ENCODE measurements at places on chromosomes 4 and X.

DNA sequence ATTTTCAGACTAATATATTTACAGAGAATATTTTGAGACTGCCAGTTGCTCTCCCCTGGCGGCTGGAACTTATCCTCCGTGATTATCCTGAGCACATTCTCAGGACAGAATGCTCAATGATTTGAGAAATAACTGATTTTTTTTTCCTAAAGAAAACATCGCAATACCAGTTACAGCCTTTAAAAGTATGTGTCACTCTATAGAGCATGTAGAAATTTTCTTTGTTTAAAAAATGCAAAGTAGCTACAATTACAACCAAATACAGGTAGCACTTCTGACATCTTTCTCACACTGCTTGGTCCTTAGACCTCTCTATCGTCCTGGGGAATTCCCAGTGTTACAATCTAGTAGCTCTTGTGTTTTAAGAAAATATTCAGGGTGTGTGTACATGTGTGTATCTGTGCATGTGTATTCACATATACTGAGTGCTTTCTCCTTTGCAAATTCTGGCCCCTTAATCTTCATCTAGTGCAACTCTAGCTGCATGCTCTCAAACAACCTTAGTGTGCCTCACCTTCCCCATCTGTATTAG, 13.8 kb downstream of the APBB2 start:
- no peak overlapping the region for H3K27ac ChIP-seq
- H3K4me3 ChIP-seq: no peak overlapping the region
- peaks cover 8% of the 10 kb centered on the region for H3K4me1 ChIP-seq

GRCh38 chrX:54483946-54484345, 12.1 kb downstream of the FGD1 start:
- H3K36me3 ChIP-seq: no peaks in the 10 kb centered on the region
- H3K4me1 ChIP-seq: no peaks in the 10 kb centered on the region
- H3K27ac ChIP-seq: no peak overlapping the region
- H3K27me3 ChIP-seq: no peaks in the 10 kb centered on the region

DNA sequence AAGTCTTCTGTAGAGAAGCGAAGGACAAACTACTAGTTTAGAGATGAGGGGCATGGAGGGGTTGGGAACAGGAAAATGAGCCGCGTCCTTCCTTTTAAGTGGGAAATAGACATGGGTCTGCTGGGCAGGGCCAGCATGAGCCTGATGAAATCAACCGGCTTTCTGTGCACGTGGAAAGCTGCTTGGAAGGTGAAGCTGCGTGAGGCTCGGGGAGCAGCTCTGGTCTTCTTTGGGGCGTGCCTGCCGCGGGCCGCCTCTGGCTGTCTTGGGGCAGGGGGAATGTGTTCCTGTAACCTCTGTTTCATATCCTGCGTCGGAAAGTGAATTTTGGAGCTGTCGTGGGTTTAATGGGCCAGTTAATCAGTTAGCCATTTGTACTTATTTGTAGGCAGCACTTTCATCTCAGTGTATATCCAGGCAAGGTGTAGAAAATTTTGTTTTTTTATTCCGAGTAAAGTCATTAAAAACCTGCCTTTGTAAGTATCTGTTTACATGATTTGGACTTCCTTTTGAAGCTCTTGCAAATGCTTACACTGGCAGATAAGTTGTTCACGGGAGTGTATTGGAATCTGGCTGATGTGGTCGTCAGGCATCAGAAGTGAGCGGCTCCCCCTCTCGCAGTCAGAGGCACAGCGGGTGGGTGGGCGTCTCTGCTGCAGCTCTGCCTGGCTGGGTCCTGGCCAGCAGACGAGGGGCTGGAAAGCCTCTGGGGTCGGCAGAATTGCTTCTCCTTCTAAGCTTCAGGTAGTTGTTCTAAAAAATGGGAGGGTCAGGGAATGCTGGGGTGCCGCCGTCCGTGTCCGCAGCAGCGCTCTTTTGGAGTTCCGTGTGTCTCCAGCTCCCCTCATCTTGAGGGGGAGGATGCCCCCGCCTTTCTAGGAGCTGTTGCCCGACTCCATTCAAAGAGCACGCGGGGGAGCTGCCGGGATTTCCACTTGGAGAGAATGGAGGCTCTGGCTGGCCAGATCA, 70.5 kb upstream of the HGFAC start:
- H3K4me3 ChIP-seq: no peak overlapping the region
- H3K36me3 ChIP-seq: no peaks in the 10 kb centered on the region
- no peaks in the 10 kb centered on the region for H3K27me3 ChIP-seq
- peaks cover 1% of the 10 kb centered on the region for H3K4me1 ChIP-seq

- no peak overlapping the region for H3K27ac ChIP-seq
- no peaks in the 10 kb centered on the region for H3K27me3 ChIP-seq
- H3K36me3 ChIP-seq: no peaks in the 10 kb centered on the region
Measured at GRCh38 chr4:143294710-143295275, 41.9 kb upstream of the GAB1 start.

- no peaks in the 10 kb centered on the region for H3K36me3 ChIP-seq
- no peak for DNase-seq
- H3K27ac ChIP-seq: no peak overlapping the region
- H3K4me3 ChIP-seq: no peak overlapping the region
- H3K27me3 ChIP-seq: no peaks in the 10 kb centered on the region
- no peaks in the 10 kb centered on the region for H3K4me1 ChIP-seq
Measured at GRCh38 chr4:6367371-6367851, 97.8 kb downstream of the WFS1 start.

GRCh38 chr4:53790286-53790685, 199.0 kb upstream of the LNX1 start:
- no peaks in the 10 kb centered on the region for H3K27me3 ChIP-seq
- H3K4me3 ChIP-seq: no peak overlapping the region
- no peaks in the 10 kb centered on the region for H3K4me1 ChIP-seq
- DNase-seq: no peak

GRCh38 chrX:8847360-8847759, 46.2 kb upstream of the FAM9A start:
- no peak overlapping the region for H3K4me3 ChIP-seq
- no peaks in the 10 kb centered on the region for H3K4me1 ChIP-seq
- no peak overlapping the region for H3K27ac ChIP-seq
- DNase-seq: no peak

DNA sequence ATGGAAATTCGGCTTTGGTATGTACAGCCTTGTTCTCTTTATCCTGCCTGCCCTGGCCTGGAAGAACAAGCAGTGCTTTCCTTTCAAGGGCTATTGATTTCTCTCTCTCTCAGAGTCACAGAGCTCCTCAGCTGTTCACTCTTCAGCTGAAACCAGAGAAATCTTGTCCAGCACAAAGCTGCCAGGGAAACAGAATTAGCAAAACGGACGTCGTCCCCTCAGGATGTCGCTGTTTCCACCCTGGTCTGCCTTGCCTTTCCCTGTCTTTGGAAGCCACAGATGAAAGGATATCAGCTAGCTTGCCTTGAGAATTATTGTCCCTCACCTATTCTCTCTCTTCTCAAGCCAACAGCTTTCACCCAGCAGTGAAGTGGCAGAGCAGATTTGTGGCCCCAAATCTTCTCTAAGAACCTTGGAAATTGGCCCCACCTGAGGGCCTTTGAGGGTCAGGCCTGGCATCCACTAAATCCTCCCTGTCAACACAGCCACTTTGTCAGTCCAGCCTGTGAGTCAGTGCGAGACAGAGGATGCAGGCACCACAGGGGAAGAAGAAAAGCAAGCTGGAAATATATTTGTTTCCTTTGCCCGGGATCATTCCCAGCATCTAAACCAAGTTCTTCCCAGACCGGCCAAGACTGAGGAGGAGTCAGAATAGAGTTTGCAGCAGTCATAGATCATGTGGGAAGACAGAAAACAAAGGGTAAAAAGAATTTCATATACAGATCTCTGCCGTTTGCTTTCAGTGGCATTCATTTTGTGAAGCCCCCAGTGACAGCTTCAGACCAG, 63.8 kb upstream of the MTM1 start:
- H3K36me3 ChIP-seq: no peaks in the 10 kb centered on the region
- H3K27me3 ChIP-seq: no peaks in the 10 kb centered on the region
- no peak for DNase-seq
- H3K4me3 ChIP-seq: no peak overlapping the region
- no peaks in the 10 kb centered on the region for H3K4me1 ChIP-seq
